ENCODE measurements at places on chromosomes 11 and 22. TPM values are rescaled to one million over a fixed set of nuclear protein-coding genes. Genes with fewer than 3 reads are reported as not detected.

Gene STX3
- total RNA-seq = 26.7 TPM

Gene MPPED1
- total RNA-seq = not detected

Gene ENTHD1
- total RNA-seq = not detected

Gene THY1
- total RNA-seq = not detected

Gene GRIK4
- total RNA-seq = 0.07 TPM

Gene OTOG
- total RNA-seq = not detected

Gene MICAL3
- 19.0 TPM for total RNA-seq

Gene CRYAB
- total RNA-seq = 0.33 TPM

Gene CADM1
- total RNA-seq = 2.8 TPM

Gene PHF21B
- total RNA-seq = not detected

Gene KCNK7
- 0.04 TPM for total RNA-seq
